ENCODE measurements at places on chromosomes 2 and 18.
A peak's percentile ranks its signal among the peaks of the same experiment; 100 is the strongest.

- DNase-seq, result peak; percentile 18
These were observed 2786.5 kb downstream of the RPIA start for GRCh38 chr2:91477731-91478672.

DNA sequence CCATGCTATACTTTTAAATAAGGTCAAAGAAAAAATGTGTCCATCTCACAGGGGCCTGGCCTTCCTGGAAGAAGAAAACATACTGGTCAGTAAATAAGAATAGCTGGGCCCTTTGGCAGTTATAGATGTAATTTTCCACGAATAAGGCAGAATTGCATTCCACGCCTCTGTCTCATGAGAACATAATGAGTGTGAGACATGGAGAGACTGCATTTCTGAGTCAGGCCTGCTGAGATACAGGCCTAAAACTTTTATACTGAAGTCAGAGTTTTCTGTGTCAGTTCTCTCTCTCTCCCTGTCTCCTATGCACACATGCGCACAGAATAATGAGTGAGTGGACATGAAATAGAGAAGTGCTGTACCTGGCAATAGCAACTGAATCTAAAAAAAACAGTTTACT is 20.4 kb upstream of the IL1R1 start:
- peak; percentile 92 for DNase-seq

DNA sequence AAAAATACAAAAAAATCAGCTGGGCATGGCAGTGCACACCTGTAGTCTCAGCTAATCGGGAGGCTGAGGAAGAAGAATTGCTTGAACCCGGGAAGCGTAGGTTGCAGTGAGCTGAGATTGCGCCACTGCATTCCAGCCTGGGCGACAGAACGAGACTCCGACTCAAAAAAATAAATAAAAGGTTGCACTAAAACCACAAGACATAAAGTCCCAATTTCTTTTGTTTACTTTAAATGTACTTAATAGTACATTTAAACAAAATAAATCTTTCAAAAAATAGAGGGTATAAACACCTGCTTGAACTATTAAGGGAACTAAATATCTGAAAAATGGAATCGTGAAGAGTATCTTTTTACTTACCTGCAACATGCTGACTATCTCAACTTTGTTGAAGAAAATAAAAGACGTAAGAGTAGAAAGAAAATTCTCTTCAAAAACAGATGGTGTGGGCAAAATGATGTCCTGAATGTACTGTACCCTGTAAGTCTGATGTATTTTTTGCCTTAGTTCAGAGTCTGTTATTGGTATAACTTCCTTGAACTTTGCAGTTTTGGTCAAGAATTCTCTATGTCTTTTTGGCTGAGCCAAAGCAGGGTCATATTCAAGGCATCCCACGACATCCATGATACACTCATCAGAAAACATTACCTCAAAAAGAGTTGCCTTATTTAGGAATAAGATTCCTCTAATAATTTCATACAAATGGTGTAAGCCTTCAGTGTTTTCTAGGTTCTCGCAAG is 19.2 kb downstream of the PPP4R3B start:
- no peak for DNase-seq

DNA sequence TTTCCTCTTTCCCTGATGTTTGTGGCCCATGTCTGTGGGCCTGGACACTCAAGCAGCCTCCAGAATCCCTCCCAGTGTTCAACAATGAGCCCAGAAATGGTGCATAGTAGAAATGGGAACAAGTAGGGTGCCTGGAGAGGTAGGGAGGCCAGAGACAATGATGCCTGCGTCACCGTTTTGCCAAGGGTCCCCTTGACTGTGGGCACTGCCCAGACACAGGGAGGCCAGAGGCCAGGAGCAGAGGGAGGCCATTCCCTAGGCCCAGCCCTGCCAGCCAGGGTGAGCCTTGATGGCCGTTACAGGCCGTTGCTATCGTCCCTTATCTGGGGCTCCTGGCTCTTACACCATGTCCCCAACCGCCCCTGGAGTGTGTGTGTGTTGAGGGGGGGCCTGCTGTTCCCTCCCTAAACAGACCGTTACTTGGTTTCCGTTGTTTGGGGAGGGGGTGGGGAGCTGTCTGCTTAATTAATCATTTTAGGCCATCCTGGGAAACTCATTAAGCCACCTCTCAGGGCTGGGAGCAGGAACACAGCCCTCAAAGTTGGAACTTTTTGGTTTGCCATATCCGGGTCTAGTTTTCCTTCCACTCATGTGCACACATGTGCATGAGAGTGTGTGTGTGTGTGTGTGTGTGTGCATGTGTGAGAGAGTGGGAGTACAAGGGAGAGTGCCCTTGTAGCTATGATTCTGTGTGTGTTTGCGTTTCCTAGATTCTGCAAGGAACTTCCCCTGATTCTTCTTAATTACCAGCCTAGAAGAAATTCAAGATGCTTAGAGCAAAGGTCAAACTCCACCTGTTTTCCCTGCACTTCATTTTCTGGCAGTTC is 135.2 kb upstream of the HAAO start:
- DNase-seq, result no peak

DNA sequence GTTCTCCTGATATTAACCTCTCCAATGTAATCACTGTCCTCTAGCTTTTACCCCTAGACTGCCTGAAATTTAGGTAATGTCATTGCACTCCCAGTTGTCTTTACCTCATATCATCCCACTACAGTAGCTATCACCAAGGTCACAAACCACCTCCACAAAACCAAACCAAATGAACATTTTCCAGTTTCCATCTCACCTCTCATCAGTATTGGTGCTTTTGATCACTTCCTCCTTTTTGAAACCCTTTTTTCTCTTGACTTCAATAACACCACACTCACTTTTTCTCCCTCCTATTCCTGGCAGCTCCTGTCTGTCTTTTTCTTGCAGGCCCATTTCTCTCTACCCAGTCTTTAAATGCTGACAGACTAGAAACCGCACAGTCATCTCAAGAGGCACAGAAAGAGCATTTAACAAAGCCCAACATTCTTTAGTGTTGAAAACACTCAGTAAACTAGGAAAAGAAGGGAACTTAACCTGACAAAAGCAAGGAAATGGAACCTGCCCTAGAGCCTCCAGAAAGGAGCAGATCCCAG is 95.9 kb upstream of the SIX2 start:
- no peak for DNase-seq
